H54 (cell line): ENCODE measurements at places on chromosomes 2 and 18.

DNA sequence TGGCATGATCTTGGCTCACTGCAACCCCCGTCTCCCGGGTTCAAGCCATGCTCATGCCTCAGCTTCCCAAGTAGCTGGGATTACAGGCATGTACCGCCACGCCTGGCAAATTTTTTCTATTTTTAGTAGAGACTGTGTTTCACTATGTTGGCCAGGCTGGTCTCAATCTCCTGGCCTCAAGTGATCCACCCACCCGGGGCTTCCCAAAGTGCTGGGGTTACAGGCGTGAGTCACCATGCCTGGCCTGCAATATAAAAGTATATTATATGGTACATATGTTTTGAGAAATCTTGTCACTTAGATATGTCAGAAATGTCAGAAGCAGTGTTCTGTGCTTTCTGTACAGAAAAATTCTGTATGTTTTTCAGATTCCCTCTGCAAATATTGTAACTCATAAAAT is 19.2 kb upstream of the XPO1 start:
- no peak for DNase-seq

DNA sequence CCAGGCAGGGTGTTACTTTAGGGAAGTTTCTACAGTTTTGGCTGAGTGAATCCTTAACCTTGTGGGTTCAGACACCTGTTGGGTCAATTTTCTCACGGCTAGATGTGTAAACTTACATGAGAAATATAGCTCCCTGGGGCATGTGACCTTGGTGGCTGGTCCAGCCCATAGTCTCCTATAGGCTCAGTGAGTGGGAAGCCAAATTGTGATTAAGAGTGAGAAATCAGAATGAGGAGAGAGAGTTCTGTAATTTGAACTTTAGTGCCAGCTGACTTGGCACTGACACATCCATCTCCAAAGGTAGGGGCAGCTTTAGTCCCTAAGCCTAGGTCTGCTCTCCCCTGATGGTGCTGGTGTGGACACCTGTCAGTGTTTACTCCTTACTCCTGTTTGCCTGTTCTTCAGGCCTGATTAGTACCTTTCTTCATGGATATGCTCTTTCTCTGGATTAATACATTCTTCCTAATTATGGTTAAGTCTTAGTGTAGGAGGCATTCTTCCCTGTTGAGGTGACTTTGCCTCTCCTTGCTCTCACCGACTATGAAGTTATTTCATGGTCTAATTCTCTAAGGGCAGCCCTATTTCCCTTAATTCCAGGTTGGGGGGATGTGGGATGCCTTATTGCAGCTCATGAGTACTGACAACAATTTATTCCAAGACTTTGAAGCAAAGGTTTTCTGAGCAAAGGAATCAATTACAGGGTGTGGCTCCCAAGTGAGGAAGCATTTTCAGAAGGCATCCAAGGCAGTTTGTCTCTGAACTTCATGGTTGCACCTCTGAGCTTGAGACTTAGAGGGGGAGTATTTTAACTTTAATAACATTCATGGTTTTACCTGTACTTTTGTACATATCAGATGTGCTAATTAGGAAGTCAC is 177.3 kb downstream of the DYSF start:
- DNase-seq = no peak

GRCh38 chr18:37565101-37565976 is at the start of gene CELF4:
TSS of gene CELF4 (minus strand) at chr18:37565798.
- no peak for DNase-seq

DNA sequence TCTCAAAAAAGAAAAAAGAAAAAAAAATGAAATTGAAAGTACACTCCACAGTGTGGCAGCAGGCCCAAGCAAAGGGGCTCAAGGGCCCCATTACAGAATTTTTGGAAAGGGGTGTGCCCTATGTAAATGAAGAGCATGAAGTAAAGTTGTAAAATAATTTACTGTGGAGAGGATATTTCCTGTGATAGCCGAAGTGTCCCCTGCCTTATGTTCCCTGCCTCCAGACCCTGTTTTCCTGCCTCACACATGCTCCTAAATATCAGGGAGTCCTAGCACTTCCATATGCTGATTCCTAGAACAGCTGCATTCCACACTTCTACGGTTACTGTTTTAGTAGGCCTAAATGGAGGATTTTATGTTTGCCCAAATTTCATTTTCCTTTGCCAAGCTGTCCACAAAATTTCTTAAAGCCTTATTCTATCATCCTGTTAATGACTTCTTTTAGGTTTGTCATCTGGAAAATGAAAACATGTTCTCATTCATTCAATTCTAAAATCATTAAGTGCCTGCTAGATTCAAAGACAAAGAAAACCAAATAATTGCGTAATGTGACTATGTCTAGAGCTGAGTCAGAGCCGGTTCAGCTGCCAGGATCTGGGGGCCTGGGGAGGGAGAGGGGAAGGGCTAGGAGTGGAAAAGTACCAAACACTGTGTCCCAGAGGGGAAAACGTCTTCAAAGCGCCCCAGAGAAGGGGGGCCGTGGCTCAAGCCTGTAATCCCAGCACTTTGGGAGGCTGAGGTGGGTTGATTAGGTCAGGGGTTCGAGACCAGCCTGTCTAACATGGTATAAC is 25.9 kb upstream of the IMPA2 start:
- no peak for DNase-seq

DNA sequence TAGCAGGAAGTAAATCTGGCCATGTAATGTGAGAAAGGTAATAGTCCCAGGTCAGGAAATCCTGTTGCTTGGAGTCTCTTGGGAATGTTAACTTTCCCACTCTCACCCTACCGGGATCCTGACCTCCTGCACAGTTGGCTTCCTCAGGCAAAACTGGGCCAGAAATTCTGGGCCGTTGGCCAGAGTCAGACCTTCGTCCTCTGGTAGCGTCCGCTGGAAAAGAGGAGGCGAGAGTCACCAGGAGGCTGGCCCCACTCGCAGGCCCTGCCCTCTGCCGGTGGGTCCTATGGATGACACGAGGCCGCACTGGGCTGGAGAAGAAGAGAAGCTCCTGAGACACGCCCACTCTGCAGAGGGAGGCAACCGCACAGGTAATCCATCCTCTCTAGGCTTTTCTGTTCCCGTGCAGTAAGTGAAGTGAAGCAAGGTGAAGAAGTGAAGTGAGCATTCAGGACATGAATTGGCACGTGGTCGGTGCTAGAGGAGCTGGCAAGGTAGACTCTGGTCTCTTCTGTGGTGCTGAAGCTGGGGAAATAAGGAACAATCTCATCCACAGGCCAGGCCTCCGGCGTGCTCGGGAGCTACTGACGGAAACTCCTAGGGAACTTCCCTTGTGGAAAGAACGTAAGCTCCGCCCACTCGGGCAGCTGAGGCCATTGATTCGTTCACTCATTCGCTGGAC is 182.7 kb upstream of the GLI2 start:
- DNase-seq = peak; percentile 74

DNA sequence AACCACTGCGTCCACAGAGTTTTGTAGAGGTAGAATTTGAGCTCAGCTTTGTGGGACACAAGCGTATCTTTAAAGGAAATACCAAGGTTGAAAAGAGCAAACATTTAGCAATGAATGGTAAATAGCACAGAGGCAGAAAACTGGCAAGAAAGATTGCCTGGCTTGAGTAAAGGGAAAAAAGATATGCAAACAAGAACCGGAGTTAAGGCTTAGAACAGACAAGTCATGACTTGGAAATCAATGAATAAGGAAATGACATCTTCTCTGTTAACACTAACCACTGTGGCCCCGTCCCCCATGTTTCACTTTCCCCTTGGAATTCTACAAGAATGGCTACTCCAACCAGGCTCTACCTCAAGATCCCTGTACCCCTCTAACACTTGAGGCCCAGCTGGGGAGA is 3.8 kb downstream of the STAM2 start:
- DNase-seq = no peak

GRCh38 chr2:226435146-226435545 is 364.5 kb downstream of the IRS1 start:
- DNase-seq = no peak

- DNase-seq = no peak
Measured at GRCh38 chr2:159111346-159111927, 143.0 kb downstream of the TANC1 start.

- DNase-seq = no peak
Measured at GRCh38 chr2:85723707-85724360, 29.7 kb downstream of the GNLY start.

DNA sequence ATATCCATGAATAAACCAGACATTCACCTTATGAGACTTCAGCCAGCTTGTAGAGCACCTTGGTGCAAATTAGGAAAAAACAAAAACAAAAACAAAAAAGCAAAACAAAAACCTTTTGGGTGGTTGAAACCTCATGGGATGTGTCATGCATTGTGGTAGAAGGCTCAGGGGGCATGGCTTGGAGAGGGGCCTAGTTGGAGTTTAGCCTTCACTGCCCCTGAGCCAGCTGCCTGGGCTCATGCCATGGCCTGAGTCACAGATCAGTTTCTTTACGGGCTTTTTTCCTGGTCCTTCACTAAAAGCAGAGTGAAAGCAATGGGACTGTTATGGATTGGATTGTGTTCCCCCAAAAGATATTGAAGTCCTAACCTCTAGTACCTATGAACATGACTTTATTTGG is 22.0 kb upstream of the DAPL1 start:
- DNase-seq = no peak

GRCh38 chr2:28053597-28053996 is 163.1 kb downstream of the BABAM2 start:
- no peak for DNase-seq

DNA sequence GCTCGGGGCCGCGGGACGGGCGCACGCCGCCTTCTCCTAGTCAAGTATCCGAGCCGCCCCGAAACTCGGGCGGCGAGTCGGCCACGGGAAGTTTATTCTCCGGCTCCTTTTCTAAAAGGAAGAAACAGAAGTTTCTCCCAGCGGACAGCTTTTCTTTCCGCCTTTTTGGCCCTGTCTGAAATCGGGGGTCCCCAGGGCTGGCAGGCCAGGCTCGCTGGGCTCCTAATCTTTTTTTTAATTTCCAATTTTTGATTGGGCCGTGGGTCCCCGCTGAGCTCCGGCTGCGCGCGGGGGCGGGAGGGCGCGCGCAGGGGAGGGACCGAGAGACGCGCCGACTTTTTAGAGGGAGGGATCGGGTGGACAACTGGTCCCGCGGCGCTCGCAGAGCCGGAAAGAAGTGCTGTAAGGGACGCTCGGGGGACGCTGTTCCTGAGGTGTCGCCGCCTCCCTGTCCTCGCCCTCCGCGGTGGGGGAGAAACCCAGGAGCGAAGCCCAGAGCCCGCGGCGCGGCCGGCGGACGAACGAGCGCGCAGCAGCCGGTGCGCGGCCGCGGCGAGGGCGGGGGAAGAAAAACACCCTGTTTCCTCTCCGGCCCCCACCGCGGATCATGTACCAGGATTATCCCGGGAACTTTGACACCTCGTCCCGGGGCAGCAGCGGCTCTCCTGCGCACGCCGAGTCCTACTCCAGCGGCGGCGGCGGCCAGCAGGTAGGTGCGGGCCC is 617 bp downstream of the FOSL2 start:
- DNase-seq = no peak

- DNase-seq = no peak
Measured at GRCh38 chr18:30489890-30490643, 552.5 kb downstream of the DSC3 start.
